ENCODE measurements at places on chromosomes 12 and 14. TPM values are rescaled to one million over a fixed set of nuclear protein-coding genes. Genes with fewer than 3 reads are reported as not detected.

- DNase-seq, result peak; percentile 50
Measured at GRCh38 chr12:64457032-64457431, 5.1 kb downstream of the TBK1 start.

DNA sequence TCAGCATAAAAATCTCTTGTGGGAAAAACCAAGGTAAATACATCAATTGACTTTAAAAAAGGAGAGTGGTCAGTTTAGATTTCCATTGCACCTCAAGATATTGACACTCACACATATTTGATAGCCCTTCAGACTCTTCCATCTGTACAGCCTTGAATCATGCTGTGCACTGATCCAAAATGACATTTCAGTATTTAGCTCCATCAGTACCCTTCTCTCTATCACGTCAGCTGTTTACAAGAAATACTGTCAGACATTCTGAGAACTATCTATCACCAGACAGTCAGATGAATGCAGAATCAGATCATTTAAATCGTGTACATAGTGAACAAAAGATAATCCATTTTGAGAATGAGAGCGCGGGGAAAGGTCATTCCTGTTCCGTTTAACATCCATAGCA lies 511.9 kb downstream of the RPL10L start:
- no peak for DNase-seq

GRCh38 chr12:66341126-66341525 lies 38.8 kb downstream of the HELB start:
- DNase-seq, result no peak

GRCh38 chr12:86249851-86250250 lies 6.3 kb downstream of the MGAT4C start:
- no peak for DNase-seq

GRCh38 chr14:95504135-95505029 lies 12.1 kb downstream of the SYNE3 start:
- DNase-seq, result peak; percentile 72

DNA sequence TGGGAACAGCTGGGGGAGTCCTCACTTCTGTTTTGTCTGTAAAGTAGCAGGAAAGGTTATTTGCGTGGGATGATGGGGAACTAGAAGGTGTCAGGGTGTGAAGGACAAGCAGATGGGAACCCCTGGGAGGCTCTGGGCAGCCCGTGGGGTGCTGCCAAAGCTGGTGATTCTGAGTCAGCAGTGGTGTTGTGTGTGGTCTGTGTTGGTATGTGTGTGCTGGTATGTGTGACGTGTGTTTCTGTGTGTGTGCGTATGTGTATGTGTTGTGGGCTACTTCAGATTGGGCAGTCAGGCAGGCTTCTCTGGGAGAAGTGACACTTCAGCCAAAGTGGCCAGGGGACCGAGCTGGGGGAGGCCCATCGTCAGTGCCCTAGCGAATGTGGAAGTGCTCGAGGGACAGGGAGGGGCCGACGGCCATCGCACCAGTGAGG lies 15.3 kb upstream of the BDKRB2 start:
- no peak for DNase-seq

GRCh38 chr14:82362452-82362851 lies 828.8 kb upstream of the SEL1L start:
- DNase-seq, result no peak

DNA sequence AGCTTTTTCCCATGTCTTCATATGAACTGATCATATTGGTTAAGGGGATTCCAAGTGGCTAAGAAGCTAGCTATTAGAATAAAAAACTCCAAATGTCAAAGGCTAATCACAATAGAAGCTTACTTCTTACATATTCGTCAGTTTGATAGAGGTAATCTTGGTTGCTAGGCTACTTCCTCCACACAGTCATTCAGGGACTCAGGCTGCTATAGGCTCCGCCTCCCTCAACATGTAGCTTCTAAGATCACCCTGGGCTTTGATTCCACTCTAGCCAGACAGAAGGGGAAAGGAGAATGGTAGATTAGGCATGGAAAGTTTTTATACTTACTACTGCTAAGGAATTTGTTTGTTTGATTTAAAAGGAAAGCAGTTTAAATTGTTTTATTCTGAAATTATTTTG lies 207.9 kb downstream of the EFCAB11 start:
- peak; percentile 40 for DNase-seq

DNA sequence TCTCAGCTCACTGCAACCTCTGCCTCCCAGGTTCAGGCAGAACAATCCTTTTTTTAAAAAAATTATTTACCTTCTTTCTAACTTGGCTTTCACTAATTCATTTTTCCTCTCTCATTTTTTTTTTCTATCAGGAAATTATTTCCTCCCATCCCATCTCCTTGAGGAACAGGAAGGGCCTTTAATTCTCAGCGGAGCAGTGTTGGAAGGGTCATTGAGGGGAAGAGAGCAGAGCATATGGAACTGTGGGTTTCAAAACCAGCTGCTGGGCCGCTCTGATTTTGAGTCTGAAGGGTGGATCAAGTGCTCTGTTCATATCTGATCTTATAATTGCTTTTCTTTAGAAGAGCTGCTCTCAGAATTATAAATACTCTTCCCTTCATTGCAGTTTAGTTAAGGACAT lies 29.0 kb downstream of the NUBPL start:
- no peak for DNase-seq

DNA sequence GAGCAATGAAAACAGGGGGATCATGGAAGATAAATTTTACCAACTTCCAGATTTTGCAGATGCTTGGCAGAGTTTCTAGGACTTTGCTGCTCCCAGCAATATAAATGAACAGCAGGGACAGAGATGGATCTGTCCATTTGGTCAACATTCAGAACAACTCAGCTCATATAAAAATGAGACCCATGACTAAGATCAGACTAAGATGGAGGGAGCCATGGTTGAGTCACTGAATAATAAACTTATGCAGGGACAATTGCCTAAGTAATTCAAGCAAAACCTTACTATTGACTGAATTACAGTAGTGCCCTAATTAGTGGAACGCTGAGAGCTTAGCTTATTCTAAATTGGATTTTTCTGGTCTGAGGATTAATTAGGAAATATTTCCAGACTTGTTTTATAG lies 205.1 kb downstream of the SLC5A8 start:
- no peak for DNase-seq

- no peak for DNase-seq
Measured at GRCh38 chr14:77007975-77008421, 20.5 kb downstream of the IRF2BPL start.

GRCh38 chr12:130729344-130729743 lies 13.2 kb upstream of the RIMBP2 start:
- no peak for DNase-seq

- no peak for DNase-seq
Measured at GRCh38 chr14:75960231-75960630, 21.6 kb downstream of the TGFB3 start.

GRCh38 chr14:90296641-90297040 lies 35.1 kb downstream of the NRDE2 start:
- DNase-seq, result no peak

DNA sequence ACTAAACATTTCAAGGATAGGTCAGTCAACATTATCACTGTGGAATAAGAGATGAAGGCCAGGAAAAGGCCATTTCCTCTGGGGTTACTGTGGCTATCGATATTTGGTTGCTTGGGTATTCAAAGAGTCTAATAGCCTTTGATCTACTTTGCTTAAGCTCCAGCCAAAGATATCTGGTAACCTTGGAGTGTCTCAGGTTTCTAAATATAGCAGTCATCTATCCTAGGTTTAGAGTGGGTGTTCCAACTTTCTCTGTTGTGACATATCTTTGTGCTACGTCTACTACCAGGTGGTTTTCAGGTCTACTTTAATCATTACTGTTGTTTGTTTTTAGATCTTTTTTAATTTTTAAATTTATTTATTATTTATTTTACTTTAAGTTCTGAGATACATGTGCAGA lies 42.4 kb downstream of the RDH12 start:
- DNase-seq, result no peak

DNA sequence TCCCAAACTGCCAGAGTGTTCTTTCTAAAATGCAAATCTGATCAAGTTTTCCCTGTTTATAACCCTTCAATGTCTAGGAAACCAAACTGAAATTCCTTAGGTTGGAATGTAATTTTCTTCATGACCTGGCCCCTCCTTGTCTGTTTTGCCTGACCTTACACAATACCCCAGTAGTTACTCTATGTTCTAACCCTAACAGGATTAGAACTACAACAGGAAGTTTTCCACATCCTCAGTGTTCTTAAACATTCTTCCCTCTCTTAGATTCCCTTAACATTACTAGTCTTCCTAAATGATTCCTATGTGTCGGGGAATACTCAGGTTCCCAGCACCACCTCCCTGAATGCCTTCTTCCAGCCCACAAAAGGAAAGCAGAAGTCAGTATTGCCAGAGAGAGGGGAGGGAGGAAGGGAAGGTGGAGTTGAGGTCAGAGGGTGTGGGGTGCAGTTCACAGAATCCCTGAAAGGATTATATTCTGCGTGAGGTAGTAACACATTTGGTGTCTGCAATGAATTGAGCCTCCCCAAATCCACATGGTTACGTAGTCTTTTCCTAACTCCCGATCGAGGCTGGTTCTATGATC lies 72.6 kb downstream of the BBS10 start:
- no peak for DNase-seq

DNA sequence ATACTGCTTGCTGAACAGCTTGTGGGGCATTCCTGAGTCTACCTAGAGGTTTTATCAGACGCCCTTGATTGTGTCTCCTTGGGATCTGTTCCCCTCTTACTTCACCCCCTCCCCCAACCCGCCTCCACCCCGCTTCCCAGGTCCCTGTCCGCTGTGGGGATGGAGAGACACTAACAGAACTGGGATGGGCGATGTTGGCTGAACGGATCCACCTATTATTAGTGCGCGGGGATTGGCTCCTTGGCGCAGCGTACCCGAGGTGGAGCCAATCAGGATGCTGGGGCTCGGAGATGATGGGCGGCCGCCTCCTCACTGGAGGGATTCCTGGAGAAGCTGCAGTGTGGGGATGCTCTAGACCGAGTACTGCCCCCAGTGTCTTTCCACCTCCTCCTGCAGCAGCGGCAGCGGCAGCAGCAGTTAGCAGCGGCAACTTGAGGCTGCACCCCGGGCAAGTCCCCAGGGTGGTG lies at the start of gene SYT1:
TSS of gene SYT1 (plus strand) at position 372 of the 467 bp plus-strand sequence.
- no peak for DNase-seq

- DNase-seq, result no peak
Measured at GRCh38 chr12:4779749-4780148, 59.5 kb downstream of the GALNT8 start.

DNA sequence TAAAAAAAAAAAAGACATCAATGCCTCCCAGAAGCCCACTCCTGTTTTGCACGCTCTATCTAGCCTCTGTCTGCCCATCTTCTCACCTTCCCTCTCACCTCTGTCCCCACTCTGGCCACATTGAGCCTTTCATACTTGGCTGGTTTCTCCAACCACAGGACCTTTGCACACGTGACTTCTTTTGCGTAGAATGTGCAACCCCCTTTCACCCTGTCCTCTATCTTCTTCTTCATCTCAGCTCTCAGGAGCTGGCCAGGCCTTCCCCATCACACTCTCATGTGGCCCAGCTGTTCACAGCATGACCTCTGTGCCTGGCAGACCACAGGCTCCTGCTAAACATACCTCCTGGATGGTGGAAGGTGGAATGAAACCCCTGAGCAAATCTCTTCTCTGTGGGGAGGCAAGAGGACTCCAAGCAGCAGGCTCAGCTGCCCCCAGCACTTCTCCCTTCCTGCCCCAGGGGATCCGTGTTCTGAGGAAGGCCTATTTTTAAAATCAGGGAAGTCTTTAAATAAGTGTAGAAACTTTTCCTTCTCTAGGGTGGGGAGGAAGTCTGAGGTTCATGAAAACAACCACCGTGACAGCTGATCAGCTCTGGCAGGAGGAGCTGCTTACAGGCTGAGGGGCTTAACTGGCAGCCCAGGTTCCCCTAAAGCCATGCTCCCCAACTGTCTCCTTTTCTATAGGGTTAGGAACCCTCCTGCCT lies 11.6 kb downstream of the HVCN1 start:
- DNase-seq, result peak; percentile 27

DNA sequence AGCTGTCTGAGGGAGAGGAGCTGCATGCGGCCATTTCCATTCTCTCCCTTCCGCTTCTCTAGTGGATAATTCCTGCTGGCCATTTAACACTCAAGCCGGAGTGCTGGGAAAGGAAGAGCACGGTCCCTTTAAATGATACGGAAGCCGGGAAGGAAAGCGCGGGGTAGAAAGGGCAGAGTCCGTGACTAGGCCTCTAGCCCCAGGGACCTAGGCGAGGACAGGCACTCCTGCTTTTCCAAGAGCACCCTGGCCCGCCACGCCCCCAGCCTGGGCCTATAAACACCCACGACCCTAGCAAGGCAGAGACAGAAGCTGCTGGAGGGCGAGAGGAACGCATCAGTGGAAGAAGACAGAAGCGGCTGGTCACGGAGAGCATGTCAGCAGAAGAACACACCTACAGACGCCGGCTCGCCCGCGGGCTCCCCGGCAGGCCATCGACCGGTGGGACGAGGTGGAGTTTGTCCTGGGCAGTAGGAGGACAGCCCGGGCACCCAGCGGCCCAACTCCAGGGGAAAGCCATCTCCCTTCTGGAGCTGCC lies 1206.6 kb upstream of the TMEM132C start:
- no peak for DNase-seq

- peak; percentile 31 for DNase-seq
Measured at GRCh38 chr12:49621651-49622500, 1.5 kb upstream of the PRPF40B start.

- no peak for DNase-seq
Measured at GRCh38 chr12:51834411-51834810, 14.1 kb downstream of the FIGNL2 start.

- no peak for DNase-seq
Measured at GRCh38 chr12:65972149-65972548, 147.9 kb downstream of the HMGA2 start.

DNA sequence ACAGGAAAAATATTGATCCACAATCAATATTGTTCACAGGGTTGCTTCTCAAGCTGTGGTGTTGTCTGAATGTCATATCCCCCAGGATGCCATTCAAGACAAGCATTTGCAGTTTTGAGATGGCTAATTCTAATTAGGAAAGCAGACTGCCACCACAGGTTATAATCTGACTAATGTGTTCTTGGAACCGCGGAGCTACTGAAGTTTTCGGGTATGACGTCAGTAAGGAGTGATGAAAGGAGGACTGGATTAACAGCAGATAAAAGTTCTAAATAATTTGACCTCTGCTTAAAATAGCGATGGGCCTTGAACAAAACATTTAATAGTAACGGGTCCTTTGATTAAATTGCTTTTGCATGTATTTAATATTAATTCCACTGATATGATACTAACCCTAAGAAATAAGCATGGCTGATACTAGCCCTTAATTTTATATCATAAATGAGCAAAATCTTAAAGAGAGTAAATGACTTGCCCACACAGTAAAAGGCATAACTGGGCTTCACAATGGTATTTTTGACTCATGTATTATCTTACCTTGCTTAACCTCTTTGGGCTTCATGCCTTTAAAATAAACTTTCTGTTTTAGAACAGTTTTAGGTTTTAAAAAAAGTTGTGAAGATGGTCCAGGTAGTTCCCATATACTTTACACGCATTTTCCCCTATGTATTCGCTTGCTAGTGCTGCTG lies 50.3 kb downstream of the TSHR start:
- no peak for DNase-seq

GRCh38 chr14:103143506-103143905 lies 20.2 kb downstream of the TNFAIP2 start:
- DNase-seq, result no peak

The C12orf50 gene
- not detected for total RNA-seq

The AGAP2 gene
- 22.4 TPM for total RNA-seq

The YY1 gene
- 105 TPM for total RNA-seq

The PTGER2 gene
- total RNA-seq, result 19.9 TPM

The GLIPR1L2 gene
- total RNA-seq, result 0.43 TPM

The PROX2 gene
- 0.38 TPM for total RNA-seq

The CFAP251 gene
- total RNA-seq, result 2.0 TPM

The RPAP3 gene
- total RNA-seq, result 42.5 TPM

The NYNRIN gene
- total RNA-seq, result 0.05 TPM

The SDS gene
- not detected for total RNA-seq
